ENCODE measurements at places on chromosomes 16 and 17. TPM values are rescaled to one million over a fixed set of nuclear protein-coding genes. Genes with fewer than 3 reads are reported as not detected.

HCRT gene
- total RNA-seq = not detected

DNA sequence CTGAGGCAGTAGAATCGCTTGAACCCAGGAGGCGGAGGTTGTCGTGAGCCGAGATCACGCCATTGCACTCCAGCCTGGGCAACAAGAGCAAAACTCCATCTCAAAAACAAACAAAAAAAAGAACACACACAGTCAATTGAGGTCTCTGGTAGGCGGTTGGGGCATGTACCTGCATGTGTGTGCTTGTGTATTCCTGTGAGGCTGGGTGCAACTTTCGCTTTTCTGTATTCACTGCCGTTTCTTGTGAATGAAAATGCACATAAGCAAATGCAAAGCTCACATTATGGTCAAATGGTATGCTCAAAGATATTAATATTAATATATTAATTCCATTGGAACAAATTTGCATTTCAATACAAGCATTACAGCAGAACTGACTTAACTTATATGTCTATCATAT lies 20.9 kb downstream of the HS3ST3A1 start:
- DNase-seq = no peak

GRCh38 chr17:33438139-33438538 lies 145.0 kb upstream of the ASIC2 start:
- DNase-seq = no peak

- no peak for DNase-seq
Measured at GRCh38 chr17:81680150-81680549, 3.4 kb downstream of the ARL16 start.

GRCh38 chr17:82528484-82529265 lies 9.1 kb downstream of the FOXK2 start:
- peak; percentile 85 for DNase-seq

DNA sequence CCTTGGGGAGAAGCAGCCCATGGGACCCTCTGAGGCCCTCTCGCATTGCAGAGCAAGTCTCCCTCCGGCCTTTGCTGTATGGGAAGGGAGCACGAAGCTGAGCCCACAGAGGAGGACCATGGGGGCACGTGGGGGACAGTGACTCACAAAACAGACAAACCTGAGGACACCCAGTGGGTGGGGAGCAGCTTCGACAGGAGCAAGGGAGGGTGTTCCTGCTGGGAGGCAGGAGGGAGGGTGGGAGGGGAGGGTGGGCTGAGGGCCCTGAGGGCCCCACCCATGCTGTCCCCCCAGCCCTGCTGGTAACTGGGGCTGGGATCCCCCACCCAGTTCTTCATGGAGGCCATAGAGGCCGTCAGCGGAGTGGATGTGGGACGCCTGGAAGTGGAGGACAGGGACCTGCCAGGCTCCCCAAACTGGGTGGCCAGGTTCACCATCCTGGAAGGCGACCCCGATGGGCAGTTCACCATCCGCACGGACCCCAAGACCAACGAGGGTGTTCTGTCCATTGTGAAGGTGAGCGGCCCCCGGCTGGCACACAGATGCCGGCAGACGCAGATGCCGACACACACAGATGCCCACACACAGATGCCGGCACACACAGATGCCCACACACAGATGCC lies 12.5 kb downstream of the SLC22A31 start:
- no peak for DNase-seq

- peak; percentile 72 for DNase-seq
Measured at GRCh38 chr17:71085238-71086033, 916.1 kb downstream of the KCNJ2 start.

- DNase-seq = no peak
Measured at GRCh38 chr17:33990943-33991706, 264.0 kb upstream of the CCL2 start.

- no peak for DNase-seq
Measured at GRCh38 chr17:45369421-45369820, 52.6 kb upstream of the MAP3K14 start.

GRCh38 chr17:76197911-76198310 lies 42.4 kb downstream of the RNF157 start:
- DNase-seq = no peak
